ENCODE measurements at places on chromosomes 7 and 10.

DNA sequence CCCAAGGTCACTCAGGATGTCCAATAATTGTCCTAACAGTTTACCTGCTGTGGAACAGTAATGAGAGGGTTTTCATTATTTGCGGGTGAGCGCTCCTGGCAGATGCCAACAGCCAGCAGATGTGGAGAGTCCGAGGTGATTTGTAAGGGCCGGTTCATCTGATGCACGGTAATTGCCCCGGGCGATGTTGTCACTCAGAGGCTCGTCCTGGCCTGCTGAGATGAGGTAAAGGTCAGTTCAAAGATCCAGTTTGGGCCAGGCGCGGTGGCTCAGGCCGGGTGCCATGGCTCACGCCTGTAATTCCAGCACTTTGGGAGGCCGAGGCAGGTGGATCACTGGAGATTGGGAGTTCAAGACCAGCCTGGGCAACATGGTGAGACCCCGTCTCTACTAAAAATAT lies 16.9 kb downstream of the LHPP start:
- DNase-seq = no peak

GRCh38 chr7:22896917-22897316 lies 74.3 kb upstream of the TOMM7 start:
- no peak for DNase-seq

GRCh38 chr7:95794917-95795515 lies 22.7 kb downstream of the DYNC1I1 start:
- no peak for DNase-seq

- no peak for DNase-seq
Measured at GRCh38 chr10:15789793-15790525, 70.2 kb upstream of the ITGA8 start.

- DNase-seq = no peak
Measured at GRCh38 chr10:31708046-31708445, 220.6 kb downstream of the ARHGAP12 start.

DNA sequence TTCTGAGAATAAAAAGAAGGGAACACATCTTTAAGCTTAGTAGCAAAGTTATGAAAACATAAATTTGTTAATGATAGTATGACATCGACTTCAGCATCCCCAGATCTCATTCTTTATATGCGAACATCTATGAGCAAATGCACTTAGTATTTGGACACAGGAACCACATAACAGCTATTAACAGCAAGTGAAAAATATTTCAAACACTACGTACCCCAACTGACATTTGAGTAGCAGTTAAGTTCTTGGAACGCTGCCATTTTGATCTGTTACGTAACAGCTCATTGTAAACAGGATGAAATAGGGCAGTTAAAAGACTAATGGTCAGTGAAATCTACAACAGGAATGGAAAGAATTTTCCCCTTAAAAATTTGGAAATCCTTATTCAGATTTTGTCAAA lies 428.9 kb downstream of the TNS3 start:
- no peak for DNase-seq

DNA sequence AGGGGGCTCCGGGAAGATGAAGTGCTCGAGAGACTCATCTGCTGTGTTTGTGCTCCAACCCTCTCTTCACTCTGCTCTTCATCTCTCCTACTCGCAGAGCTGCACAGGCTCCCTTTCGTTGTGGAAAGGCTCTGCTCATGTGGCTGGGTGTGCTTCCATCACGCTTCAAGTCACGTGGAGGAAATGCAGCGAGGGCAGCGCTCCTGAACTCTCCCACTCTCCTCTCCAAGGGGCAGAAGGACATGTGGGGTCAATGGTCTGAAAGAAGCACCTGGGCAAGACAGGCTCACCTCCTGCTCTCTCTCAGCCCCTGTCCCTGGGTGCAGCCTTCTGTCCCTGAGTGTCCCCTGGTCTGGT lies 72.6 kb downstream of the USP6NL start:
- DNase-seq = no peak
